Activated CD8-positive, alpha-beta T cell treated with anti-CD3 and anti-CD28 coated beads for 36 hours (primary cell): ENCODE measurements at places on chromosomes 7 and 10. TPM values are rescaled to one million over a fixed set of nuclear protein-coding genes. Genes with fewer than 3 reads are reported as not detected.

- DNase-seq, result no peak
- peaks cover 31% of the 10 kb centered on the region for H3K27me3 ChIP-seq
- H3K36me3 ChIP-seq, result no peaks in the 10 kb centered on the region
- H3K27ac ChIP-seq, result no peak overlapping the region
These were observed 45.2 kb downstream of the COL1A2 start for GRCh38 chr7:94439893-94440381.

- H3K27ac ChIP-seq, result no peak overlapping the region
- peaks cover 7% of the 10 kb centered on the region for H3K4me1 ChIP-seq
- no peak for DNase-seq
- peaks cover 68% of the 10 kb centered on the region for H3K36me3 ChIP-seq
- no peaks in the 10 kb centered on the region for H3K27me3 ChIP-seq
These were observed 27.0 kb downstream of the PFKFB3 start for GRCh38 chr10:6229746-6230145.

DNA sequence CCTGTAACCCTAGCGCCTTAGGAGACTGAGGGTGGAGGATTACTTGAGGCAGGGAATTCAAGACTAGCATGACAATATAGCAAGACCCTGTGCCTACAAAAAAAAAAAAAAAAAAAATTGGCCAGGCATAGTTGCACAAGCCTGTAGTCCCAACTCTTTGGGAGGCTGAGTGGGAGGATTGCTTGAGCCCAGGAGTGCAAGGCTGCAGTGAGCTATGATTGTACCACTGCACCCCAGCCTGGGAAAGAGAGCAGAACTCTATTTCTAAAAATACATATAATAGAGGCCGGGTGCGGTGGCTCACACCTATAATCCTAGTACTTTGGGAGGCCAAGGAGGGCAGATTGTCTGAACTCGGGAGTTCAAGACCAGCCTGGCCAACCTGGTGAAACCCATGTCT, 10.2 kb upstream of the SORBS1 start:
- H3K27me3 ChIP-seq, result peaks cover 14% of the 10 kb centered on the region
- no peak for DNase-seq
- H3K27ac ChIP-seq, result no peak overlapping the region
- no peak overlapping the region for H3K4me3 ChIP-seq

The UTF1 gene
- not detected for total RNA-seq

- H3K4me3 ChIP-seq, result no peak overlapping the region
- H3K27ac ChIP-seq, result peak overlapping the region; percentile 85
- H3K27me3 ChIP-seq, result no peaks in the 10 kb centered on the region
- H3K36me3 ChIP-seq, result peaks cover 50% of the 10 kb centered on the region
These were observed 48.6 kb downstream of the NCAPG2 start for GRCh38 chr7:158655931-158656441.
